ENCODE measurements at places on chromosomes 6 and 20. TPM values are rescaled to one million over a fixed set of nuclear protein-coding genes. Genes with fewer than 3 reads are reported as not detected.

Gene PRDM13
- not detected for total RNA-seq

Gene PYGB
- total RNA-seq: 23.4 TPM

Gene SUPT3H
- 17.4 TPM for total RNA-seq

Gene GLP1R
- not detected for total RNA-seq

Gene MMUT
- total RNA-seq: 18.1 TPM

Gene PMEPA1
- 2.5 TPM for total RNA-seq

Gene WDR46
- total RNA-seq: 60.7 TPM

Gene SLC25A27
- total RNA-seq: 0.78 TPM

Gene TFAP2D
- not detected for total RNA-seq

Gene FRK
- total RNA-seq: 0.02 TPM

Gene PNPLA1
- not detected for total RNA-seq

Gene NHLRC1
- total RNA-seq: 0.10 TPM

Gene HIVEP2
- total RNA-seq: 25.1 TPM

Gene BYSL
- 51.0 TPM for total RNA-seq

Gene KLHDC3
- 52.3 TPM for total RNA-seq

Gene KCNK16
- not detected for total RNA-seq

Gene CRISP3
- total RNA-seq: not detected

Gene CDKAL1
- 23.2 TPM for total RNA-seq

Gene LST1
- total RNA-seq: 15.7 TPM

Gene BCAS4
- 11.0 TPM for total RNA-seq

Gene COL21A1
- total RNA-seq: not detected

Gene SLC23A2
- total RNA-seq: 14.0 TPM

Gene FOXP4
- 19.5 TPM for total RNA-seq

Gene PTGIS
- 1.8 TPM for total RNA-seq

Gene TGM3
- not detected for total RNA-seq

Gene EYA4
- total RNA-seq: not detected

Gene OR2J3
- total RNA-seq: not detected

Gene LY6G6C
- not detected for total RNA-seq

Gene BMP6
- 0.46 TPM for total RNA-seq

All from activated CD4-positive, alpha-beta memory T cell treated with anti-CD3 and anti-CD28 coated beads for 36 hours (primary cell).